ENCODE measurements at places on chromosomes 4 and X. TPM values are rescaled to one million over a fixed set of nuclear protein-coding genes. Genes with fewer than 3 reads are reported as not detected.

Gene ANK2
- total RNA-seq, result 49.0 TPM

Gene CD40LG
- total RNA-seq, result not detected

Gene NOX1
- not detected for total RNA-seq

Gene MAGEB10
- total RNA-seq, result not detected

Gene CT45A2
- total RNA-seq, result not detected

Gene EXOC1L
- total RNA-seq, result not detected

Gene TSPAN5
- total RNA-seq, result 105 TPM

Gene IL21
- not detected for total RNA-seq

Gene OPRPN
- total RNA-seq, result not detected

Gene INTU
- 24.3 TPM for total RNA-seq

Gene KLHL4
- 6.8 TPM for total RNA-seq

Gene SMARCAD1
- total RNA-seq, result 61.6 TPM

Gene FAM184B
- 0.05 TPM for total RNA-seq

Gene PPARGC1A
- not detected for total RNA-seq

Gene GPR82
- total RNA-seq, result not detected

Gene SORBS2
- total RNA-seq, result 15.8 TPM

Gene FAM200B
- total RNA-seq, result 38.0 TPM

Gene SHROOM2
- total RNA-seq, result 4.5 TPM

Gene ARHGEF9
- total RNA-seq, result 11.6 TPM

Gene VCX2
- not detected for total RNA-seq

Gene RAPGEF2
- total RNA-seq, result 68.0 TPM

Gene SFRP2
- not detected for total RNA-seq

Gene ODAPH
- 0.18 TPM for total RNA-seq

Gene CLDN22
- total RNA-seq, result not detected

Gene GPR50
- total RNA-seq, result not detected

Gene FREM3
- total RNA-seq, result not detected

Gene EDA
- total RNA-seq, result 0.23 TPM

Gene TNMD
- not detected for total RNA-seq

Gene TASL
- total RNA-seq, result not detected

Gene NLGN4X
- not detected for total RNA-seq
